Hematopoietic multipotent progenitor cell treated with erythropoietin and hydrocortisone succinate and interleukin-3 and kit ligand, for 8 days (in vitro differentiated cells): ENCODE measurements at places on chromosomes 2 and 18.

DNA sequence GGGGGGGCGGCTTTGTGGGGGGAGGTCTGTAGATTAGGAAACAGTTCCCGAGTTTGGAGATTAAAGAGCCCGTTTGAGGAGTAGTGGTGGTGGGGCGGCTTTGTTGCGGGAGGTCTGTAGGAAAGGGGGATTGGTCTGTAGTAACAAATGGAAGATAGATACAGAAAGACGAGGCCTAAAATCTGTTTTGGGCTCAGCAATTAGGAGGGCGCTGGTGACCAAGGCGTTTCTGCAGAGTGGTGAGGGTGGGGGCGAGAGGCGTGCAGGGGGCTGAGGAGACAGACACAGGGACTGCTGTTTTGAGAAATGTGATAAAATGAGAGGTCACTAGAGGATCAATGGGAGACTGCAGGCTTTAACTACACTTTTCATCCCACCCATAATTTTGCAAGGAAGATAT lies 1.6 kb upstream of the ADNP2 start:
- DNase-seq: no peak

DNA sequence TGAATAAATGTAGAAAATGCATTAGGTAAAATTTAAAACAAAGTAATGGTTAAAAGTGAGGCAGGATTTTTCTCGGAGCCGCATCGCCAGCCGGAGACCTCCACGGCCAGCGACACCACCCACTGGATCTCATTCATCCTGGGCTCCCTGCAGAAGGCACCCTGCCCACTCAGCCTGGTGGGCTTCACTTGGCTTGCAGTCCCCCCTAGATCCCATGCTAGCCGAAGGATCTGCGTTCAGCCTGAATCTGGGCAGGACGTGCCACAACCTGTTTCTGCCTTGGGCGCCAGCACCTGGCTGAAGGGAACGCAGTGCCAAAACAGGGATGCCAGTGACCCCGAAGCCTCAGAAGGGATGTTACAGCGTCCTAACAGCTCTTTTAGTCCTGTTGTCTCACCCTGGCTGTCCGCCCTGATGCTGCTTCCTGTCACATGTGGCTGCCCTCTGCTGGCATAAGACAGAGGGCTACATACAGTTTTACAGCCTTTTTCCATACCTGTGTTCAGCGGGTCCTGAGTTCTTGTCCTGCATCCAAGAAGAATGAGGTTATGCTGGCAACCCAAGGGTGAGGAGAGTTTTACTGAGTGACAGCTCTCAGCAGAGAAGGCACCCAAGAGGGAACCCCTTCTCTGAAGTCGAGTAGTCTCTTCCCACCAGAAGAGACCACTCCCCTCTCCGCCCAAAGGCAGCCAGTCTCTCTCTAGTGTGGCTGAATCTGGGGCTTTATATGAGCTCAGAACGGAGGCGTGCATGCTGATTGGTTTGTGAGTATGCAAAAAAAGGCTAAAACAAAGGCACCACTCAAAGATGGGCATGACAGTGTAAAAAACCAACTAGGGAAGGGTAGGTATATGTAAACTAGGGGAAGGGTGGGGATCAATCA lies 173.1 kb upstream of the GYPC start:
- DNase-seq: peak; percentile 31

DNA sequence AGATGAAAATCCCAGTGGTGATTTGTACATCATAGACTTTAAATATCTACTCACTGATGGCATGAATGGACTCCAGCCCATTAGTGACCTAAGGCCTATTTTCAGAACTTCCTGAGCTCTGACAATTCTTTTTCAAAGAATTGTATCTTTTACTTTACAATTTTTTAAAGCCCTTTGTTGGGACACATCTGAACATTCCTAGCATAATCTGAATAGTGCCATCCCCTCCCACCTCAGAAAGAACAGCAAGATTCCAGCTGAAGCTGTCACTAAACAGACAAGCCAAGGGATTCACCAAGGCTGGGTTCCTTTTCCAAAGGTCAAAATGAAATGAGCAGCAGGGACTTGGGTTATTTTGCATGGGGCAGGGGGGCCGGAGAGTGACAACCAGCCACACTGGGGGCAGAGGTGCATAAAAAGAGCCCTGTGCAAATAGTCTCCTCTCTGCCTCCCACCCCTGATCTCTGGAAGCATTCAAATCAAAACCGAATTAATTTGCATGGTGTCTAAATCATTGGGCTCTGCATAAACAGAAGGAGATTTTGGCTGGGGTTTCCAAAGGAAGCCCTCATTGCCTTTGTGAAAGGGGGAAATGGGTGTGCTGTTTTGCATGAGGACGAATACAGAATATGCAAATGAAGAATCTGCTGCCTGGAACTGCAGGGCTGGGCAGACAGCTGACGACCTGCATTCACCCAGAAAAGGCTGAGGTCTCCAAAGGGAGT lies 17.2 kb downstream of the EPHA4 start:
- DNase-seq: no peak

DNA sequence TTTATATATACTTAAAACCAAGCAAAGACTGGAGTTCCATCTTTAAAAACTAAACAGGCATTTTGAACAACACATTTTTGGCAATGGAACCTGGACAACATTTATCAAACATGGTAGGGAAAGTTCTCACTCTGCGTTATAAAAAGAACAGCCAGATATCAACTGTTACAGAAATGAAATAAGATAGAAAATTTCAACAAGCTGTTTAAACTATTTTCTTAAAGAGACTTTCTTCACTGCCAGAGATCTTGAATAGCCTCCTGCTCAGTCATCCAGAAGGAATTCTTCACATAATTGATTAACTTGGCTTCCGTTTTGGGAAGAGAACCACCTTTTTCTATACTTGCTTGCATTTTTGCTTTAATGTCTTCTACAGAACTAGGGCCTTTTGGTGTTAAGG lies 166.0 kb upstream of the PIK3C3 start:
- DNase-seq: no peak

DNA sequence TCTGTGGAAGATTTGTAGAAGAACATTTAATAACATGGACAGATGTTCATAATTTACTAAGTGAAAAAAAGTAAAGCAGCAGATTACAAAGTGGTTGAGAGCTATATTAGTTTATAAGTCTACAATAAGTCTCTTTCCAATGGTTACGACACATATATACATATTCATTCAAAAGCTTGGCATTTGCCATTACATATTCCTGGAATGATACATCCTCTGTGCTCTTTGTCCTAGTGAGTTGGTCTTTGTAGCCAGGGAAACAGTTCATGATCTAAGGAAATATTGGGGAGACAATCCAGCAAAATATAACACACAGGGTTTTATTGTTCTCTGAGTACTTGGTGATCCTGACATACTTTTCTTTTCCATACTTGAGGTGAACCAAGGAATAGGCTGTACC lies 32.5 kb upstream of the SOS1 start:
- DNase-seq: no peak

DNA sequence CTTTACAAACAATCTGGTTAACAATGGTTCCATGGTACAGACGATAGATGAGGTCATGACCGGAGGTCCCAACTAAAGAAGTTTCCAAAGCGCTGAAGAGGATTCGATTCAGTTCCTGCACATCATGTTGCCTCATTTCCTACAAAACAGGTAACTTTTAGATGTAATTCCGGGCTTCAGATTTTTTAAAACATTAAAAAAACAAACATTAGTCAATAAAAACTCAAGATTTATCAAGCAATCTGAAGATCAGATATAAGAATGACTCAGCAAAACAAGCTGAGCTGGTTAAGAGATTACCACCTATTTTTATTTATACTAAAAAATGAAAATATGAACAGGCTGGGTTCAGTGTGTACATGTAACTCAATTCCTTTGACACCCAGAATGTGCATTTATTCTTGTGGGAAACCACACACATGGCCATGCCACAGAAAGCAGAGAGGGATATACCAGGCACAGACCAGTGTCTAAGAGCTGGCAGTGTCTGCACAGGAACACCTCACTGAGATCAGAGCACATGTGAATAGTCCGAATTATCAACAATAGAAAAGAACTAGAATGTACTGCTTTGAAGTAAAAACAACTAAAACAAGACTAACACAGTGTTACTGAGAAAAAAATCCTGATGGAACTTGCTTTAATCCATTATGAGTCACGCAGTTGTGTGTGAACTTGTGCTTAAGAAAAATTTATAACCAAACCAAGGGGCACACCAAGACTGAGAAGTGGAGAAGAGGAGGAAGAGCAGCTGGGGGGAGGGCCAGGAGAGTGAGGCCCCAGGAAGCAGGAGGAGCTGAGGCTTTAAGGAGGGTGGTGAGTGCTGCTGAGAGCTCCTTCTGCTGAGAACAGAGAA lies 9.5 kb downstream of the USP40 start:
- no peak for DNase-seq

DNA sequence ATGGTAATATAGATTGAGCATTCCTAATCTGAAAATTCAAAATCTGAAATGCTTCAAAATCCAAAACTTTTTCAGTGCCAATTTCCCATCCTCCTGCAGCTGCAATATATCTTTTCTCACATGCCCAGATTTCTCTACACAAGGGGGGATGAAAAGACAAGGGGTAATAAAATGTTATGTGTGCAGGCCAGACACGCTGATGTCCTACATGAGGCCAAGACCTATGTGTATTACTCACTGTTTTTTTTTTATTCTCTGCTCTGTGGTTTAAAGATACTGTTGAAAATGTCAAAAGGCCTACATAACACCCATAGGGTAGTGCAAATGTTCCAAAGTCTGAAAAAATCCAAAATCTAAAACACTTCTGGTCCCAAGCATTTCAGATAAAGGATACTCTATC lies 41.2 kb upstream of the CWC22 start:
- no peak for DNase-seq

DNA sequence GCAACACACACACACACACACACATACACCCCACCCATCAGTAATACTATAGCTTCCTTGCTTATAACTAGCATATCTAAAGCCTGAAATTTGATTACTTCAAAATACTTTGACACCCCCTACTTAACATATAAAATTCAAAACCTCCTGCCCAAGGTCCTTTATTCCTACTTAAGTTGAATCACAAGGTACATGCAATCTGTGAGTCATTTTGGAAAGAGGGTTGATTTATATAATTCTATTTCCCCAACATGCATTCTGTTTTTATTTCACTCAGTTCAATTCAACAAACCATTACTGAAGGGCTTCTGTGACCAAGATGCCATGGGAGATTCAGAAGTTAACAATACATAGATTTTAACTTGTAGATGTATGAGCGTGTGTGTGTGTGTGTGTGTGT lies 420.7 kb downstream of the METTL4 start:
- no peak for DNase-seq

GRCh38 chr18:3463051-3463450 lies 13.1 kb downstream of the TGIF1 start:
- no peak for DNase-seq

DNA sequence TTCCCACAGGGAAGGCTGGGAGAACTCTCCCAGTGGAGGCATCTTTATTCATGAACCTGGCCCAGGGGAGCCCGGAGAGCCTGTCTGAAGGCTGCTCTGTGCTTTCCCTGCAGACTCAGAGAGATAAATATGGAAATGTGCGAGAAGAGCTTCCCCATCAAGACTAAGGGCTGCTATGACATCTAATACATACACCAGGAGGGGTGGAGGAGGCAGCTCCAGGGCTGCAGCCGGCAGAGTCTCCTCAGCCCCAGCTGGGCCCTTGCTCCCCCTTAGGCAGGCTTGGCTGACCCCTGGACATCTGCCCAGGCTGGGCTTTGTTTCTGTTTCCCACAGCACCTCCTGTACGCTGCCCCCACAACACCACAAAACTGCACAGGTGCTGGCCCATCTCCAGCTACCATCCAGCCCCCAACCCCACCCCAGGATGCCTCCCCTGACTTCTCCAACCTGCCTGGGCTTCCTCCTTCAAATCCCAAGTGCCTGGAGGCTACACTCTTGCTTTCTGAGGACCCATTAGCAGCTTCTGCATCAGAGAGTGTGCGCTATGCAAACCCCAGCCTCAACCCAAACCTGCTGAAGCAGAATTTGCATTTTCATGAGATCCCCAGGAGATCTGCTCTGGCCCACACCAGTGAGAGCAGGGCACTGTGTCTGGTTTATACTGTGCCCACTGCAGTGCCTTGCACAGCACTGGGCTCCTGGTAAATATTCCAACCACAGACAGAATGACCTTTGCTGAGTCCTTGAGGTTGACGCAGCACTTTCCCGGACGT lies 96.8 kb downstream of the VSNL1 start:
- no peak for DNase-seq
